MG63 (cell line): ENCODE measurements at places on chromosomes 16 and 17. TPM values are rescaled to one million over a fixed set of nuclear protein-coding genes. Genes with fewer than 3 reads are reported as not detected.

GRCh38 chr16:72853575-72854266 is 194.2 kb downstream of the ZFHX3 start:
- DNase-seq = no peak

- no peak for DNase-seq
Measured at GRCh38 chr17:1606352-1606985, 22.2 kb downstream of the SLC43A2 start.

DNA sequence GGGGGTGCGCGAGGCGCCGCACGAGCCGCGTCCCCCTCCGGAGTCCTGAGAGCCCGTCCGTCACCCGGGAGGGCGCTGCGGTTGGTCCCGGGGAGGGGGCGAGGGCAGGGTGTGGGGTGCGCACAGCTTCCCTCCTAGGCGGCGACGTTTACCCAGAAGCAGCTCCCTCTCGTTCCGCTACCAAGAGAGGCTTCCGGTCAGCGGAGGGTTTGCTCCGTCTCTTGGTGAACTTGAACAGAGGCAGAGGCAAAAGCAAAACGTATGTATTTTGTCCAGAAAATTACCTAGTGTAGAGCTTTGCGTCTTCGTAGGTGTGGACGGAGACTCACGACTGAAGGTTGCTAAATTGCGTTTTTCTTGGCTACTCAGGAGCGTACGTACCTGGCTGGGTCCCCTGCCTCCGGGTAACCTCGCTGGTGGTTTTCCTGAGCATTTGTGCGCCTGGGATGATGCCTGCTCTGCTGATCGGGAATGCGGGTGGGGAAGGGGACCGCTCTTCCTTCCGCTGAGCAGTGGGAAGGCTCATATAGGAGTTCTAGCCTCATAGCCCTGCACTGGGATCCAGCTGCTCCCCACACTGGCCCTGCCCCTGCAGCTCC is 833 bp downstream of the WSCD1 start:
- DNase-seq = no peak

- no peak for DNase-seq
Measured at GRCh38 chr17:67526700-67527099, 149.6 kb downstream of the PITPNC1 start.

- DNase-seq = peak; percentile 50
Measured at GRCh38 chr16:15777533-15778203, 79.2 kb downstream of the MYH11 start.

- DNase-seq = no peak
Measured at GRCh38 chr17:30380643-30381339, 2.1 kb downstream of the CPD start.

DNA sequence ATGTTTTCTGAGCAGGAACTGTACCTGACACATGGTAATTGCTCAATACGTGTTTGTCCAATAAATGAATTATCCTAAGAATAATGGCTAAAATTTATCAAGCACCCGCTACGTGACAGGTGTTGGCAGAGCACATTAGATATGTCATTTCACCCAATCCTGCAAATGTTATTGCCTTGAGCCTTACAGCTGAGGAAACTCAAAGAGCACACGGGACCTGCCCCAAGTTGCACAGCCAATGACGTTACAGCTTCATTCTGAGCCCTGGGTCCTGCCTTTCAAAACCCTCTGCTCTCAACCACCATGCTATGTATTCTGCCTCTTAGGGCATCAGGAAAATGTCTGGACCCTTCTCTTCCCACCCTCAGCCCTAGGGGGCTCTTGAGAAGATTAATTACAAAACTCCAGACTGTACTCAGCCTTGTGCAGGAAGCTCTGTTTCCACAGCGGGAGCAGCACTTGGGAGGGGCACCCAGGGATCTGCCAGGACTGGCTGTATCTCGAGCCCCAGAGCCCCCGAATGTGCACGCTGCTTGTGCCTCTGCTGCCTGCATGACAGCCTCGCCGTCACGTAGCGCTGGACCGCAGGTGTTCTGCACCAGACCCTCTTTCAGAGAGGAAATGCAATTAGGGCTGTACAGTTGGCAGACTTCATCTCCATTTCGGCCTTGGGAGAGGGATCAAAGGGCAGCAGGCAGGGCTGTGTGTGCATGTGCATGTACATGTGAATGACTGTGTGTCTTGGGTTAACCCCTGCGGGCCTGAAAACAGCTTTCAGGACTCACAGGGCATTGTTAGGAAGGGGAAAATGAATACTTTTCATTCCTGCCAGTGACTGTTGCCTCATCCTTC is 71.6 kb downstream of the GPR139 start:
- no peak for DNase-seq

DNA sequence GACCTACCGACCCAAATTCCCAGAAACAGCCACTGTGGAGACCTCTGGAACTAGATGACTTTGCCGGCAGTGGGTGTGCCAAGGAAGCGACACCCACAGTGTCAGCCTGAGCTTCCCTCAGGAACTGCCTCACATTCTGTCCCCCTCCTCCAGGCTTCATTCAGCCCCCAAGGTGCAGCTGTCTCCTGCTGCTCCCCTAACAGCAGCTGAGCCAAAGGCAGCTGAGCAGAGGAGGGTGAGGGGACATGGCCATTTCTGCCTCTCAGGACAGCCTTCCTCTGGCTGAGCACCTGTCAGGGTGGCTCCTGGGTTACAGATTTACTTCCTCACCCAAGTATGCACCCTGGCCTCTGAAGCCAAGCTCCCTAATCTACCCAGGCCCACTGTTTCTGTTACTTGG is 22.1 kb upstream of the MTMR4 start:
- DNase-seq = no peak

DNA sequence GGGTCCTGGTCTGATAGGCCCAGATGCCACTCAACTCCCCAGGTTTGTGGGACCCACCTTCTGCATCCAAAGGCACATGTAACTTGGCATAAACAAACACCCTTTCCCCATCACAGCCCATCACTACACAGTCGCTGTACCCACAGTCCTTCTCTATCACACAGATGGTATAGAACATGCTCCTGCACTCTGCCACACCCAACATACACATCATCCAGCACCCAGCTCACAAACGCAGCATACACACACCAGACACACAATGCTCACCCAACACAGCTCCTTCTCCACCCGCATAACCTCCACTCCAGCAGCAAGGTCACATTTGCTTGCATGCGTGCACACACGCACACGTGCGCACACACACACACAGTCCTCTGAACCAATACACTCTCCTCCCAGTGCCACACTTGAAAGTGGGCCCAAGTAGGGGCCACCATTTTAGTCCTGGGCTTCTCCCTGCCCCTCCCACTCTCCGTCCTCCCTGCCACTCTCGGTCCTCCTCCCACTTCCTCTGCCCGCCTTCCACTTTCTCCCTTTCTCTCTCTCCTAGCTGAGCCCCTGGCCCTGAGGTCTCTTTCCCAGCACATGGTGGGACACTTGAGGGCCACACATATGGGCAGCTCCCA is 8.5 kb upstream of the TMEM92 start:
- peak; percentile 57 for DNase-seq

DNA sequence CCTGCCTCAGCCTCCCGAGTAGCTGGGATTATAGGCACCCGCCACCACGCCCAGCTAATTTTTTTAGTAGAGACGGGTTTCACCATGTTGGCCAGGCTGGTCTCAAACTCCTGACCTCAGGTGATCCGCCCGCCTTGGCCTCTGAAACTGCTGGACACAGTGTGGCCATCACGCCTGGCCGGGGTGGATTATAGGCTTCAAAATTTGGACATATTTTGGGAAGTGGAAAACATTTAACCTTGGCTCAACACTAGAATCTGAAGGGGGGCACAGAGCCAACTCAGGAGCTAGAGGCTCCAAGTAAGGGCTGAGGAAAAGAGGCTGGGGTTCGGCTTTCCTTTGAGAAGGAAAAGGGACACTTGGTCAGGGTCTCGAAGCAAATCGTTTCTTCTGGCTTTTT is 2.2 kb upstream of the CDK5R1 start:
- DNase-seq = no peak

DNA sequence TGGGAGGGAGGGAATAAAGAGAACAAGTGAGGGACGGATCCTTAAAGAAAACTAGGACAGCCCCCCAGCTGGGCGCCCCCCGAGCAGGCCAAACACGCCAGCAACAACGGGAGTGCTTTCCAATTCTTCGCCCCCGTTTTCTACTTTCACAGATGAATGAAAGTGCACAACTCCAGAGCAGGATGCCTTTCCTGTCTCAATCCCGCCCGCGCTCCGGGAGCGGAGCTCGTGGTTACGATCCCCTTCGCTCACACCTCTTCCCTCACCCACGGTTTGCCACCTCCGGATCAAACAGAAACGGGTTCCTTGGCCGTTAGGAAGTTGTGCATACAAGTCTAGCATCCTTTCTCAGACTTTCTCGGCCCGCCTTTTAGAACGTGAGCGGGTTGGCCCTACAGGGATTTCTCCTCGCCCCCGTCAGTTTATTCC is 680 bp downstream of the SKA2 start:
- DNase-seq = peak; percentile 59

GRCh38 chr16:4693956-4694641 is 737 bp downstream of the NUDT16L1 start:
- peak; percentile 38 for DNase-seq

- no peak for DNase-seq
Measured at GRCh38 chr16:818132-818531, 17.6 kb upstream of the GNG13 start.

DNA sequence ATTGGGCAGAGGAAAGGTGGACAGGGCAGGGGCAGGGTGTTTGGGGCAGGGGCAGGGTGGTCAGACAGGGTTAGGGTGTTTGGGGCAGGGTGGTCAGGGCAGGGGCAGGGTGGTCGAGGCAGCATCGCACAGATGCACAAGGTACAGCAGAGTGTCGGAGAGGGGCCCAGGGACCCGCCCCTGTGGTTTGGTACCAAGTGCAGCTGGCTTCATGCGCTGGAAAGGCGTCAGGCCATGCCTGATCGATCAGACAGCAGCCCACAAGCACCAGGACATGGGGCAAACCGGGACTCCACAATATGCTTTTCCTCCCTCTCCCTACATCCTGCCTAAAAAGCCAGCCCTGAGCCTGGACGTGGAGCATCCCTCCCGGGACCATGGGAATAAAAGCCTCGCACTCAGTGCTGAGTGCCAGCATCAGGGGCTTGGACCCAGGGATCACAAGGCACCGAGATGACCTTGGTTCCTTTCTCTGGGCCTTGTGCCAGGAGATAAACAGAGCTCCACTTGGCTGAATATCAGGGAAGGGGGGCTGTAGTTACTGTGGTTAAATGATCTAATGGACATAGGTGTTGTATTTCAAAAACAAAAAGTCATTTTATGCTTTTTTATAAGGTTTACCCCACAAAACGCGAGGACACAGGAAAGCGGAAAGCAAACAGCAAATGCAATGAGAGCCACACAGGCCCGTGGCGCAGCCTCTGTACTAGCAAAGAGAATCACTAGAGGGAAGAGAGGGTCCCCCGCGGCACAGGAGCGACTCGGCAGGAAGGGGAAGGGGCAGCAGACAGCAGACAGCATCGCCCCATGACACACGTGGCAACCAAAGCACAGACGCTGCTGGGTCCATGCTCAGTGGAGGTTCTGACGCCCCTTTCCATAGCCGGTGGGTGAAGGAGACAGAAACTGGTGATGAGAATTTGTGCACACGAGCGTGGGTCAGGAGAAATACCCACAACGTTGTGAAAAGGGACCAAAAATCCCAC is 5.3 kb upstream of the HEXD start:
- no peak for DNase-seq

DNA sequence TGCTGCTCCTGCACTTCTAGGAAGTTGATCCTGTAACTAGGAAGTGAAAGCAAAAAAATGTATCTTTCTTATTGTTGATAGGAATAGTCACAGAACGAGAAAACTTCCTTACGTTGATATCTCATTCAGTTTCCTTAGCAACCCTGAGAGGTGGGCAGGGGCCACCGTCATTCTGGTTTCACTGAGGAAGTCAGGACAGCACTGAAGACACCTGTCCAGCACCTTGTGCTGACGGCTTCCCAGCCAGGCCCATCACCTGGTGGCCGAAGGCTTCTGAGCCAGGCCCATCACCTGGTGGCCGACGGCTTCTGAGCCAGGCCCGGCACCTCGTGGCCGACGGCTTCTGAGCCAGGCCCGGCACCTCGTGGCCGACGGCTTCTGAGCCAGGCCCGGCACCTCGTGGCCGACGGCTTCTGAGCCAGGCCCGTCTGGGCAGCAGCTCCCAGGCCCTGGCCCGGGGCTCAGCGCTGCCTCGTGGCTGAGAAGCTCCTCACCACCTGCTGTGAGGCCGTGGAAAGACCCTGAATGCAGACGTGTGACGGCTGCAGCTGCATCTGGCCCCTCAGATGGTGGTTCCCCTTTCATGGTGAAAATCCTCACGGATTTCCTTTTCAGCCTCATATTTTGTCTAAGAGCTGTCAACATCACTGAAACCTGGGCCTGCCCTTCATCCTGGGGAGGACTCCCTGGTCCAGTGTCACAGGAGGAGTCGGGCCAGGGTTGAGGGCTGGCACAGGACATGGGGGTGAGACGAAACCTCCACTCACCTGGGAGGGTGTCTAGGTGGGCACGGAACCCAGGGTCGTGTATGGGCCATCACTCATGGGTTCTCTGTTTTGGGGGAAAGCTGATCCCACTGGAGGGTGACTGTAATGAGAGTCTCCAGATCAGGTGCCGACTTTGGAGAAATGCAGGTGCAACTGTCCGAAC is 33.0 kb upstream of the ZNF750 start:
- DNase-seq = no peak

DNA sequence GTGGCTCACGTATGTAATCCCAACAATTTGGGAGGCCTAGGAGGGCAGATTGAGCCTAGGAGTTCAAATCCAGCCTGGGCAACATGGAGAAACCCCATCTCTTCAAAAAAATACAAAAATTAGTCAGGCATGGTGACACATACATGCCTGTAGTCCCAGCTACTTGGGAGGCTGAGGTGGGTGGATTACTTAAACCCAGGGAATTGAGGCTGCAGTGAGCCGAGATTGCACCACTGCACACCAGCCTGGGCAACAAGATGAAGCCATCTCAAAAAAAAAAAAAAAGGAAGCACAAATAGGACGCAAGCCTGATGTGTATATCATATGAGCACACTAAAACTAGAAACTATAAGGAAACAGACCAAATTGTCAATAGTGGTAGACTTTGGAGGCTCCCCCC is 17.1 kb upstream of the FLCN start:
- no peak for DNase-seq

DNA sequence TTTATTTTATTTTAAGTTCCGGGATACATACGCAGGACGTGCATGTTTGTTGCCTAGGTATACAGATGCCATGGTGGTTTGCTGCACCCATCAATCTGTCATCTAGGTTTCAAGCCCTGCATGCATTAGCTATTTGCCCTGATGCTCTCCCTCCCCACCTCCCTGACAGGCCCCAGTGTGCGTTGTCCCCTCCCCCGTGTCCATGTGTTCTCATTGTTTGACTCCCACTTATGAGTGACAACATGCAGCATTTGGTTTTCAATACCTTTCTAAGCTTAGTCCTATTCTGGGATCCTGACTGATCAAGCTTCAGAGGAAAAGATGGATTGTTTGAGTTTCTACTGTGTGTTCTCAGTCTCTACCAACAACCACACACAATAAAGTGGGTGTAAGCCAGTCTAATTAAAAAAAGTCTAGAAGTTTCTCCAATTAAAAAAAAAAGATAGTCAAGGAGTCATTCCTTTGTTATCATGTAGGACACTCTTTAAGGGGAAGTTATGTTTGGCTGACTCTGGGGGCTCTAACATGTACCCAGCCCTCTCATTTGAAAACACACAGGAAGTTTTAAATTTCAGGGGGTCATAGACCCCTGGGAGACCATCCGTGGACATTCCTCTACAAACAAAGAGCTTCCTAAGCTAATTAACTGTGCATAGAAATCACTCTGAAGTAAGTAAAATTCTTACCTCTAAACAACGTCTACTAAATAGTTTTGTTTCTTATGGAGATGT is 66.3 kb upstream of the ADAMTS18 start:
- no peak for DNase-seq

Gene SEZ6L2
- 18.0 and 28.5 TPM in 2 replicates for total RNA-seq

Gene HSF5
- not detected in 2 replicates for total RNA-seq

Gene NPTX1
- total RNA-seq = 0.91 TPM in 1 of 2 replicates, not detected in the other

Gene NETO2
- total RNA-seq = 48.8 and 71.2 TPM in 2 replicates

Gene SRL
- total RNA-seq = 0.03 TPM in 1 of 2 replicates, not detected in the other

Gene CLDN9
- total RNA-seq = not detected in 2 replicates

Gene NPB
- 1.3 and 2.5 TPM in 2 replicates for total RNA-seq
